ENCODE measurements at places on chromosomes 3 and 15. TPM values are rescaled to one million over a fixed set of nuclear protein-coding genes. Genes with fewer than 3 reads are reported as not detected.

GRCh38 chr15:25771338-25771706, 91.8 kb downstream of the ATP10A start:
- DNase-seq: no peak

- no peak for DNase-seq
Measured at GRCh38 chr3:185657211-185657610, 71.1 kb downstream of the SENP2 start.

- no peak for DNase-seq
Measured at GRCh38 chr3:90054311-90054710, 946.9 kb downstream of the EPHA3 start.

The WDR93 gene
- total RNA-seq: not detected

DNA sequence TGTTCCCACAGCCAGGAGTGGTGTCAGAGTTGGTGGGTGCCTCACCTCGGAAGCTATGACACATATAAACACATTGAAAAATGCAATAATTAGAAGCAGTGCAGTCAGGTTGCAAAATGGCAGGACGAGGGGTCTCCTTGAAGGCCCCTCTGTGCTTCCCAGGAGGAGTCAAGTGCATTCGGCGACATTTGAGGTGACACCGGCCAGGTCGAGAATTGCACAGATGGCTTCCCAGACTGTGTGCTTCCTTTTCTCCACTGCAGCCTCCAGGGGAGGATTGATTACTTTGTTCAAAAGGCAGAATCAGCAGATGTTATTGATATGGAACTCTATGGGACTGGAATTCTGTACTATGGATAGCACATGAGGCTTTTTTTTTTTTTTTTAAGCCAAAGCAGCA, 163.2 kb downstream of the MINAR1 start:
- no peak for DNase-seq

The SCN11A gene
- total RNA-seq: 0.11 TPM

DNA sequence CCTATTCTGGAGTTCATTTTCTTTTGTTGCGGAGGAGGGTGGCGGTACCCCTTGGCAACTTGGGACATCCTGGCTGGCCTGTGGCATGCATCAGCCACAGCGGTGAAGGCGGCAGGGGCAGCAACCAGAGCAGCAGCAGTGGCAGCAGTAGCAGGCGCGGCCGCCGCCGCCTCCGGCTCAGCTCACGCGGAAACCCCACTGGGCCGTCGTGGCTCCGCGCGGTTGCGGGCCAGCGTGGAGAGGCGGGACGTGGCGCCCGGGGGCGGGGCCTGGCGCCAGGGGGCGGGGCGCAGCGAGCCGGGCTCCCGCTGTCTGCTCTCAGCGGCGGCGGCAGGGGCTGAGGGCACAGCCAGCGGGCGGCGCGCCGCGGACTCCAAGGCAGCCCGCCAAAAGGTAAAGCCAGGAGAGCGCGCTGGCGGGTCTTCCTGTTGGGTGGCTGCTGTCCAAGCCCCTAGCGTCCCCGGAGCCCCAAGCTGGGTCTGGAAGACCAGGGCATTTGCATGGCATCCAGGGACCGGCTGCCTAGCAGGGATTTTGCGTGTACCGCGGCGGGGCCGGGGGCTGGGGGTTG, 334.4 kb upstream of the THRB start:
- no peak for DNase-seq
